ENCODE measurements at places on chromosomes 3 and 15.

GRCh38 chr3:71011565-71012287 is 571.8 kb downstream of the FOXP1 start:
- DNase-seq = no peak

- DNase-seq = no peak
Observed at GRCh38 chr15:73631915-73632669, 1.1 kb downstream of the NPTN start.

DNA sequence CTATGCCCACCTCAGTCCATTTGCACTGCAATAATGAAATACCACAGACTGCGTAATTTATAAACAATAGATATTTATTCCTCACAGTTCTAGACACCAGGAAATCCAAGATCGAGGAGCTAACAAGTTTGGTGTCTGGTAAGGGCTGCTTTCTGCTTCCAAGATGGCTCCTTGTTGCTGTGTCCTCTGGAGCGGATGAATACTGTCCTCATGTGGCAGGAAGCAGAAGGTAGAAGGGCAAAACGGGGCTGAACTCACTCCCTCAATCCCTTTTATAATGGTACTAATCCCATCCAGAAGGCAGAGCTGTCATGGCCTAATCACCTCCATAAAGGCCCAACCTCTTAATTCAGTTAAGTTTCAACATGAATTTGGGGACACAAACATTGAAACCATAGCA is 75.3 kb downstream of the P2RY1 start:
- DNase-seq = no peak

DNA sequence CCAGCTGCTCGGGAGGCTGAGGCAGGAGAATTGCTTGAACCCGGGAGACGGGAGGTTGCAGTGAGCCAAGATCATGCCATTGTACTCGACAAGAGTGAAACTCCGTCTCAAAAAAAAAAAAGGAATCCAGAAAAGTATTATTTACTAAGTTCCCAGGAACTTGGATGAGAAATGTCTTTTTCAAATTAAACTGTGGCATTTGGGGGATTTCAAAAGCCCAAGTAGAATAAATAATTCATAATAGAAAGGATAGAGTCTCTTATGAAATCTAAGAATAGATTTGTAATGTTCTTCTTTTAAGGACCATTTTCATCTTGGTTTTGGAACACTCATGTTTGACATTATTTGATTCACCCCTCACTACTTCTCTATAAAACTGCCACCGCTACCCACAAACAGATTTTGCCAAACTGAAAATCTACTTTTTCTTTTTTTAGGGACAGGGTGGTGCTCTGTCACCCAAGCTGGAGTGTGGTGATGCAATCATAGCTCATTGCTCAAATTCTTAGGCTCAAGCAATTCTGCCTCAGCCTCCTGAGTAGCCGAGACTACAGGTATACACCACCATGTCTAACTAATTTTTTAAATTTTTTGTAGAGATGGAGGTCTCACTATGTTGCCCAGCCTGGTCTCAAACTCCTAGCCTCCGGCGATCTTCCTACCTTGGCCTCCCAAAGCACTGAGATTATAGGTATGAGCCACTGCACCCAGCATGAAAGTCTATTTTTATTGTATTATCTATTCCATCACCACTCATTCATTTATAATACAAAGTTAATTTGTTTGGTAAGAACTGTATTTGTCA is 99.3 kb downstream of the SENP2 start:
- DNase-seq = no peak

Measured in retinal pigment epithelial cell (primary cell).